ENCODE measurements at places on chromosomes 5 and 9. TPM values are rescaled to one million over a fixed set of nuclear protein-coding genes. Genes with fewer than 3 reads are reported as not detected.
A peak's percentile ranks its signal among the peaks of the same experiment; 100 is the strongest.

Gene LECT2
- not detected for total RNA-seq

- peak; percentile 36 for DNase-seq
Observed at GRCh38 chr9:110224583-110224982, 16.6 kb upstream of the C9orf152 start.

DNA sequence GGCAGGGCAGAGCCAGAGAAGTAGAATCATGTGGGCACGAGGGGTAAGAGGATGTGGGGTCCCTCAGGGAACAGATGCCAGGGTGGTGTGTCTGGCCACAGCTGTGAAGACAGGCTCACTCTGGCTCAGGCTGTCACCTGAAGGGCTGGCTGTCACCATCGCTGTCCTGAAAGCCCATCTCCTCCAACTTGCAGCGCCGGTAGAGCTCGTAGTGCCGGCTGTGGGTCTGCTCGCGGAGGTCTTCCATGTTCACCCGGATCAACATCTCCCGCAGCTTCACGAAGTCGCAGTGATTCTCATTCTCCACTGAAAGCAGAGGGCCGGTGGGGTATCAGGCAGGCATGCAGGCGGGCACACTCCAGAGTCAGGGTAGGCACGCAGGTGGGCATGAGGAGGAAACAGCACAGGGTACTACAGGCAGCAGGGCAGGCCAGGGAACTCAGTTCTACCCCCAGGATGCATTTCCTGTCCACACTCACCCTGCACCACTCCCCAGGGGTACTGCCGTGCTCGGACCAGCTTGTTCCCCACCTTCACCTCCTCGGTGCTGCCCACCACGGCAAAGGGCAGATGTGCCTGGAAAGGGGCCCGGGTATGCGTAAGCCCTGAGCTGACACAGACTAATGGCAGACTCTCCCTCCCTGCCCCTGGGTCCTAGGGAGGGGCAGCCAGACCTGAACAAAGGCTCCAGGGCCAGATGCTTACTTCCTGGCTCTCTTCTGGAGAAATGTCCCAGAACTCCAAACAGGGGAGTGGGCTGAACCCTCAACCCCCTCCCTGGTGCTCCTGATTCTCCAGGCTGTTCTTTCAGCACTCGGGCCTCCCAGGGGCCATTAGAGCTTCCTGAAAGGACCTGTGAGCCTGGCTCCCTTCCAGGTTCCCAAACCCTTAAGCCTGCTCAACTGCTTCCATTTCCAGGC, 14.4 kb downstream of the CCNI2 start:
- DNase-seq = no peak

GRCh38 chr9:121720311-121721057, 69.0 kb downstream of the DAB2IP start:
- no peak for DNase-seq

GRCh38 chr9:135403733-135404450, 75.7 kb upstream of the PPP1R26 start:
- no peak for DNase-seq

GRCh38 chr5:51411921-51412325, 28.7 kb downstream of the ISL1 start:
- no peak for DNase-seq

DNA sequence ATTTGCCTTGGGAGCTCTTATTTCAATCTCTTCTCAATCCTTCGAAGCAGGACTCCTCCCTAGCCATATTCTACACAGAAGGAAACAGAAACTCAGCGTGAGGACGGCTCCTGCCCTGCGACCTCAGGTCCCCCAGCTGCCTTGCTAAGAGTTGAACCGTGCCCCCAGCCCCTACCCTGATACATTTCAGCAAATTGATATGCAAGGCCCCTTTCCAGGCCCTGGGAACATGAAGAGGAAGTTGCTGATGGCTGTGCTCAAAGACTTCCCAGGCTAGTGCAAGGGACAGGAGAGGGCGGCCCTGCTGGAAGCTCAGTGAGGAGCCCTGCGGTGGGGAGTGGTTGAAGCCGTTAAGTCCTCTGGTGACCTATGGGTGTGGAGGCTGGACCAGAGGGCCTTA, 41.5 kb downstream of the BOD1 start:
- peak; percentile 13 for DNase-seq

Gene C9orf43
- 1.1 TPM for total RNA-seq

GRCh38 chr5:6565492-6565891, 67.4 kb downstream of the NSUN2 start:
- DNase-seq = no peak

Gene SCGB3A2
- 36.1 TPM for total RNA-seq

- DNase-seq = no peak
Observed at GRCh38 chr9:111603041-111603440, 3.6 kb upstream of the PTGR1 start.

DNA sequence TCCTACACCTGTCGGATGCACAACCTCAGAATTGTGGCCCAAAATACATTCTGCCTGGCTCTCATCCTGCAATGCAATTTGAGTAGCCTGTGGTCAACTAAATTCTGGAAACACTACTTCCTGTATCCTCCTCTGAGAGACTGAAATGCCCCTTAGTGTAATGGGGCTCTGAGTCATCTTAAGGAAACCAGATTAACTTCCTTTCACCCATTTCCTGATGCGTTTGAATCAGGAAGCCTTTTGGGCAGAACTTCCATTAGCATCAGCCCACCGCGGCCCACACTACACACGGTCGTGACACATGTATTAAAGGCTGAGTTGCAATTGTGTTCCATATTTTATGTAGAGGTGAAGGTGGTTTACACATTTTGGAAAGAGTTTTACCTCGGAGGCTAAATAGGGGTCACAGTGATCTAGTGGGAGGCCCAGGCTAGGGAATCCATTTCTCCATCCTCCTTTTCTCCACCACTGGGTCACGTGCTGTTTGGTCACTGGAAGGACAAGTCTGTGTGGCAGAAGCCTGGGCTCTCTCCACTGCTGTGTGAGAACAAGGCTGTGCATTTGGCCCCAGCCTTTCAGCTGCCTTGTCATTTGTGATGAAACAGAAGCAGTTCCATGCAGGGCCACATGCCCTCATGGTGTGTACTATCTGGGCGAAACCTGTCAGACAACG, 55.9 kb downstream of the DAP start:
- no peak for DNase-seq

Gene PCDHB15
- total RNA-seq = 8.0 TPM

DNA sequence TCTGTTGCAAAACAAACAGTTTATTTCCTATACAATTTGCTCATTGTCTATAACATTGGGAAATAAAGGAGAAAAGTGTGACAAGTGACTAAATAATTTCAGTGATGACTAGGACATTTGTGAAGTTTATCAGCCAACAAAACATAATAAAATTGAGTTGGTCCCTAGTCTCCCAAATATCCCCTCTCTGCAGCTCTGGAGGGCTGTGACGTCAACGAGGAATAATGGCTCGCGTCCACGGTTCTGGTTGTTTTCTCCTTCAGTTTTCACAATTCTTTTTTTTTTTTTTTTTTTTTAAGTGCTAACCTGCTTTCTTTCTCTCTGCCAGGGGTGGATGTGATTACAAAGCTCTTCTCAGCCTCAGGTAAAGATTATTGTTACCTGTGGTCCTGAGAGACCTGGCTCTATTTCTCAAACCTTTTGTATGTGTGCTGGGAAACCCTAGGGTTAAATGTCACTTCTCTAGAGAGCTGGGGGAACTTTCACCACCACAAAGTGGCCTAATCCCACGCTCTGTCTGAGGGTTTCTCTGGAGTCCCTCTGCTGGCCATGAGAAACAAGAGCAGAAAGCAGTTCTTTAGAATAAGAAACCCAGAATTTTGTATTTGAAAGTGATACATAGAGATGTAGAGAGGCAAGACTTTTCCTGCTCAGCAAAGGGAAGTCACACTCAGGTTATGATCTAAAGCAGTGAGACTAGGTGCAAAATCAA, 36.2 kb upstream of the ANKRD55 start:
- DNase-seq = peak; percentile 65

DNA sequence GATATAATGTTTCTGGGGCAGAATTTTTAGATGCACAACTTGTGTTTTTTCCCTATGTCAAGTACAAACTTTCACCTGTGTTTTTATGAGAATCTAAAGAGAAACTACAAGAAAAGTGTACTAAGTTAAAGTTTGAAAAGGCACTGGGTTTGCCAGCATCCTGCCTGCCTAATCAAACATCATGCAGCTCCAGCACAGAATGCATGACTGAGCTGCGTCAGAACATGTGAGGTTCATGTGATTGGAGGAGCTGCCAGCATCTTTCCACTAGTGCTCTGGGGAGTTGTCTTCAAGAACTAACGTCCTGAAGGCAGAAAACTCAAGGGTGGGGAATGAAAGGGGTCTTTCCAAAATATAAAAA, 46.1 kb upstream of the RIC1 start:
- DNase-seq = no peak

GRCh38 chr9:104961238-104961637, 33.3 kb upstream of the ABCA1 start:
- peak; percentile 96 for DNase-seq

Gene IGFBPL1
- 78.5 TPM for total RNA-seq
